A549 treated with AZD2906 at 1 μM for 4 hours (cell line): ENCODE measurements at places on chromosomes 12 and 14. TPM values are rescaled to one million over a fixed set of nuclear protein-coding genes. Genes with fewer than 3 reads are reported as not detected.

The RIMBP2 gene
- 0.05 to 0.06 TPM in 2 of 5 replicates, not detected in the others for total RNA-seq

The PITPNM2 gene
- 14.9 to 23.9 TPM (median 19.8 TPM) in 5 replicates for total RNA-seq

The DPPA3 gene
- not detected in 5 replicates for total RNA-seq

The MFAP5 gene
- 0.07 to 0.28 TPM (median 0.17 TPM) in 5 replicates for total RNA-seq

The FAM234B gene
- total RNA-seq = 3.8 to 5.0 TPM (median 4.3 TPM) in 5 replicates

The SLC6A12 gene
- 0.82 to 1.2 TPM (median 1.0 TPM) in 5 replicates for total RNA-seq

The GDF3 gene
- not detected in 5 replicates for total RNA-seq

The OR4K1 gene
- total RNA-seq = not detected in 5 replicates

The KRT2 gene
- total RNA-seq = 0.03 TPM in 1 of 5 replicates, not detected in the others

The NOVA1 gene
- 3.4 to 4.7 TPM (median 3.9 TPM) in 5 replicates for total RNA-seq

The TRMT5 gene
- 12.3 to 13.9 TPM (median 13.2 TPM) in 5 replicates for total RNA-seq
